ENCODE measurements at places on chromosomes 1 and 21. TPM values are rescaled to one million over a fixed set of nuclear protein-coding genes. Genes with fewer than 3 reads are reported as not detected.
A peak's percentile ranks its signal among the peaks of the same experiment; 100 is the strongest.

RGS2 gene
- total RNA-seq: 0.43 TPM

NCDN gene
- 39.7 TPM for total RNA-seq

CLIC6 gene
- total RNA-seq: not detected

S100A7A gene
- not detected for total RNA-seq

AMY2B gene
- 1.1 TPM for total RNA-seq

HJV gene
- total RNA-seq: not detected

- peak; percentile 85 for DNase-seq
These were observed 33.5 kb downstream of the SYF2 start for GRCh38 chr1:25198663-25199252.

- no peak for DNase-seq
These were observed 12.8 kb upstream of the RNF223 start for GRCh38 chr1:1086911-1087341.

GRCh38 chr1:241589521-241589920 is 50.6 kb downstream of the CHML start:
- no peak for DNase-seq

DNA sequence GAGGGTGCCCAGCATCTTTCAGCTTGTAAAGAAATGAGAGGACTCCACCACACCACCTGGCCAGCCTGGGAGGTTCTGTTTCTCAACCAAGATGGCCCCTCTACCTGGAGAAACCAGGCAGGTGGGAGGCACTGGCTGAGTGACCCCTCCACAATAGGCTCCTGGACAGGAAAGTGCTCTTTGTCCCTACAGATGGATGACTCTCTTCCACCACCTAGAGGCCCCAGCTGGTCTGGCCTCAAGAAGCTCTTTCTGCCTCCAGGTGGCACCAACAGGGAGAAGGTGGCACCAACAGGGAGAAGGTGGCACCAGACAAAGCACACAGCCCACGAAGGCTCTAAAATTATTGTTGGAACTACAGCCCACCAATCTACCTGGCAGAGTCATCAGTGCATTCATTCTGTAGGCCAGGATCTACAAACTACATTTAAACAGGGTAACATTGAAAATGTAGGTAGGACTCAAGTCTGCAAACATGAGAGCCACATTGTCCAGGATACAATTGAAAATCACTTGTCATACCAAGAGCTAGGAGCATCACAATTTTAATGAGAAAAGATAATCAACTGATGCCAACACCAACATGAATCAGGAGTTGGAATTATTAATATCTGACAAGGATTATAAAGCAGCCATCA is 14.4 kb downstream of the TMPRSS3 start:
- DNase-seq: peak; percentile 54

DNA sequence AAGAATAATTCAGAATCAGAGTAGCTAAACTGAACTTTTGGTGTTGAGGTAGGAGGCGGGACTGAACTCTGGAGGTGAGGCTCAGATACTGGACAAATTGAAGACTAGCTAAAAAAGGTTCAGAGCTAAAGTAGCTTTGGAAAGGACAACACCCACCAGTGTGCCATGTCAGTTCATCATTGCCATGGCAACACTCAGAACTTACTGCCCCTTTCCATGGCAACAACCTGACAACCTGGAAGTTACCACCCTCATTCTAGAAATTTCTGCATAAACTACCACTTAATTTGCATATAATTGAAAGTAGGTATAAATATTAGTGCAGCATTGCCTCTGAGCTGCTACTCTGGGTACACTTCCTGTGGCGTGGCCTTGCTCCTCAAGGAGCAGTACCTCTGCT is 30.3 kb upstream of the POGK start:
- no peak for DNase-seq

- DNase-seq: no peak
These were observed 8.6 kb downstream of the SEMA6C start for GRCh38 chr1:151137789-151138188.

DNA sequence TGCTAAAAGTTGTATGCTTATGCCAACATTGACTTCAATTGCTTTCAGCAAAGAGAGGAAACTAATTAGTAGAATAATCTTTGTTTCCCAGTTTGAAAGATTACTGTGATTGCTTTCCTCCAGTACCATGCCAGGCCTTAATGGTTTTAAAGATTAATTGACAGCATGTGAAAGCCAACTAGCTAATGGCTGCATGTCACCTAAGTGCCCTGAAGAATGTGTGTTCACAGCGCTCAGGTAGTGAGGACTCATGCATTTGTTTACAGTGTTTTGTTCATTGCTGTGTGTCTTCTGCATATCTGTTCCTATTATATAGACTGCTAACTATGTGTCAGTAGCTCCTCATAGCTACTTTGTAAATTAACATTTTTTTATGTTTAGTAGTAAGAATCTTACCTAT is 335.6 kb downstream of the LRRIQ3 start:
- DNase-seq: no peak

GRCh38 chr1:47196622-47197021 is 6.8 kb upstream of the PDZK1IP1 start:
- no peak for DNase-seq

DNA sequence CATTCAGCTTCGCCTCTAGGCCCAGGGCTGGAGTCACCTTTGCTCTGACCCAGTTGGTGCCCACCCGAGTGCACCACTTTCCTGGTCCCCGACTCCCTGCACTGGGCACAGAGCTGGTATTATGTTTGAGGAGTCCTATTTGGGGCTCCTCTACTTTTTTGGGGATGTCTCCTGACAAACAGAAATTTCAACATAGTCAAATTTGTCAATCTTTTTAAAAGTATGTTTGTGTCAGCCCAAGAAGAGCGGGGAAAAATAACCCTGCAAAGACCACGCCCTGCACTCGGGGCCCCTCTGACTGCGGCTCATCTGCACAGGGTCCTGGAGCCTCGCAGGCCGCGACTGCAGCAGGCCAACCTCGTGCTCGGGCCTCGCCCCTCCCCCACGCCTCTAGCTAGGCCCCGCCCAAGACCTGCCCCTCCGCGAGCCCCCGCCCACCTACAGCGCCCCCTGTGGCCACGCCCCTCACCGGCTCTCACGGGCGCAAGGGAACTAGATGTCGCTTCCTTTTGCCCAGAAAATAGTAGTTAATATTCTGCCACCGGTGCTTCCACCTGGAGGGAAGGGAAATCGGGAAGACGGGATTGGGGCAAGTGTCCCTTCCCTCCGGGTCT is 11.4 kb downstream of the FAM229A start:
- DNase-seq: peak; percentile 89

DNA sequence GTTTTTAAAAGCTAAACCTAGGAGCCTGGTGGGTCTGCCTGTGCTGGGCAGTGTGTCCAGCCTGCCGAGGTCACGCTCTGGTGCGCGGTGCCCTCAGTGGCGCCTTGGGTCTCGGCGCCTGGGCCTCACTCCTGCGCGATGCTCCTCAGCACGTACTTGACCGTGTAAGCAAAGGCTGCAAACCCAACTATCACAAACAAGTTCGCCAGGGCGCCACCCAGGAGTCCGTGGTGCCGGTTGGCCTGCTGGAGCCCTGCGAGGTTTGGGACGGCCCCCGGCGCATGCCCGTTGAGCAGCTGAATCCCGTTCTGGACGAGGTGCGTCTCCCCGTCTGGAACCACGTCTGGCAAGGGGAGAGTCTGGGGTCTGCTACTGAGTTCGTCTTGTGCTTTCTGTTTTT is 8.6 kb upstream of the C1QTNF12 start:
- no peak for DNase-seq
